ENCODE measurements at places on chromosomes 1 and 21.

DNA sequence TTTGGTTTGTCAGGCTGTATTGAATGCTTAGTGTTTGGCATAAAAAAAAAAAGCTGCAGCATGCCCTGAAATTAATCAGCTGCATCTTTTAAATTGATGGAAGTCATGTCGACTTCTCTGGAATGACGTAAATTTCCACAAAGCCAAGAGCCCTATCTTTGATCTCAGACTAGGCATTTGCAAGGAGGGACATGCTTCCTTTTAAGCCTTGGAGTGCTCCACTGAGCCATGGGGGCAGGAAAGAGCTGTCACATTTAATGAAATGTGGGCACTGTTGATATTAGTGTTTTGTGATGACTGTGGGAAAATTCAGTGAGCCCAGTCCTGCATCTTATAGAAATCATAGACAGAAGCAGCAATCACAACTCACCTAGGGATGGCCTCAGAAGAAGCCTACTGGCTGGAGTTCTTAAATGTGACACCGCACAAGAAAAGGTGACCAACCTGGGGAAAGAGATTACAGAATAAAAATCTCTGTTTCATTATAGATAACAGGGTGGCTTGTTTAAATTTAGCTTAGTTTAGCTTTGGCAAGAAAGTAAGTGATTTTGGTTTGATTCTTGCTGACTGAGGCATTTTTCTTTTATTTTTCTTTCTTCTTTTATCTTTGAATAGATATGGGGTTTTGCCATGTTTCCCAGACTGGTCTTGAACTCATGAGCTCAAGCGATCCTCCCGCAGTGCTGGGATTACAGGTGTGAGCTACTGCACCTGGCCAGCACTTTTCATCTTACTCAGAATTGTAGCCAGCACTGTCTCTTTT, 188.2 kb downstream of the HHAT start:
- DNase-seq = no peak

- DNase-seq = peak; percentile 34
Measured at GRCh38 chr21:36429947-36430546, 44.9 kb downstream of the CHAF1B start.

- DNase-seq = no peak
Measured at GRCh38 chr1:86430376-86430775, 6.4 kb downstream of the CLCA2 start.

DNA sequence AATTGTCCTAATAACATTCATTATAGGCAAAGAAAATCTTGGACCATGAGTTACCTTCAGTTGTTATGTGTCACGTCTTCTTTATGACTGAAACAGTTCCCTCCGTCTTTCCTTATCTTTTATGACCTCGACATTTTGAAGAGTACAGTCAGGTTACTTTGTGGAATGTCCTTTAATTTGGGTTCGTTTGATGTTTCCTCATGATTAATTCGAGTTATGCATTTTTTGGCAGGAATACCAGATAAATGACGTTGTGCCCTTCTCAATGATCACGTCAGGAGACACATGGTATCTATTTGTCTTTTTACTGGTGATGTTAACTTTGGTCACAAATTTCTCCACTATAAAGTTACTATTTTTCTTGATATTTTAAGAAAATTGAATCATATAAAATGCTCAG, 17.3 kb upstream of the KLF17 start:
- DNase-seq = no peak

GRCh38 chr1:31579374-31579773, 3.1 kb downstream of the TINAGL1 start:
- no peak for DNase-seq

GRCh38 chr1:15409388-15410222, at the start of gene EFHD2:
Gene EFHD2, plus strand, starts transcription at chr1:15409888. Its CDS starts 84 bp downstream, at chr1:15409972.
- DNase-seq = peak; percentile 73

GRCh38 chr1:154352245-154352580, 26.9 kb downstream of the ATP8B2 start:
- DNase-seq = no peak

- DNase-seq = no peak
Measured at GRCh38 chr1:19448491-19449439, 36.6 kb downstream of the CAPZB start.

DNA sequence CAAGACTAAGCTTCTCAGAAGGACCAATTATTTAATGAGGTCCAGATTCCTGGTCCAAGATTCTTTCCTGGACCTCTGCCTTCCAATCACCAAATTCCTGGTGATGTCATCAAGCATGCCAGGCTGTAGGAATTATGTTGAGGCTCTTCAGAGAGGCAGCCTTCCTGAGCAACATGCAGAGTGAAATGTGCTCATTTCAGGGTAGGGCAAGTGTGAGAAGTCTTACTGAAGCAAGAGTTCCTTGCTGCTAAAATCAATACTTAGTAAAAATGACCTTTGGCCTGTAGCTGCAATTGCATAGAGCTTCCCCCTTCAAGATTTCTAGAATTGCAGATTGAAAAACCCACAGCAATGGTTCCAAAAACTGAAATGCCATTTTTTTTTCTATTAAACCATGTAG, 31.7 kb upstream of the BCAR3 start:
- no peak for DNase-seq

DNA sequence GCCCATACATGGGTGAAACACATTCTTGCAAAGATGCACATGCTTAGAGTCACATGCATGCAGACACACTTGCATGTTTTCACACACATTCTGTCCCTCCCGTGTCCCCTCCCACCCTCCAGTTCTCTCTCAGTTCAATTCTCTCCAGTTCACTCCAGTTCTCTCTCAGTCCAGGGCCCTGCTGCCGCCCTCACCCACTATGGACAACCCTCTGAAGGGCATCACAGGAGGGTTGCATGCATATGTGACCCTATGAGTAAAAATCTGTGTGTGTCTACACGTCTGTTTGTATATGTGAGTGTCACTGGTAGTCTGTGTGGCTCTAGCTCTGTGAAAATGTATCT, 21.8 kb upstream of the ADGRB2 start:
- DNase-seq = no peak

DNA sequence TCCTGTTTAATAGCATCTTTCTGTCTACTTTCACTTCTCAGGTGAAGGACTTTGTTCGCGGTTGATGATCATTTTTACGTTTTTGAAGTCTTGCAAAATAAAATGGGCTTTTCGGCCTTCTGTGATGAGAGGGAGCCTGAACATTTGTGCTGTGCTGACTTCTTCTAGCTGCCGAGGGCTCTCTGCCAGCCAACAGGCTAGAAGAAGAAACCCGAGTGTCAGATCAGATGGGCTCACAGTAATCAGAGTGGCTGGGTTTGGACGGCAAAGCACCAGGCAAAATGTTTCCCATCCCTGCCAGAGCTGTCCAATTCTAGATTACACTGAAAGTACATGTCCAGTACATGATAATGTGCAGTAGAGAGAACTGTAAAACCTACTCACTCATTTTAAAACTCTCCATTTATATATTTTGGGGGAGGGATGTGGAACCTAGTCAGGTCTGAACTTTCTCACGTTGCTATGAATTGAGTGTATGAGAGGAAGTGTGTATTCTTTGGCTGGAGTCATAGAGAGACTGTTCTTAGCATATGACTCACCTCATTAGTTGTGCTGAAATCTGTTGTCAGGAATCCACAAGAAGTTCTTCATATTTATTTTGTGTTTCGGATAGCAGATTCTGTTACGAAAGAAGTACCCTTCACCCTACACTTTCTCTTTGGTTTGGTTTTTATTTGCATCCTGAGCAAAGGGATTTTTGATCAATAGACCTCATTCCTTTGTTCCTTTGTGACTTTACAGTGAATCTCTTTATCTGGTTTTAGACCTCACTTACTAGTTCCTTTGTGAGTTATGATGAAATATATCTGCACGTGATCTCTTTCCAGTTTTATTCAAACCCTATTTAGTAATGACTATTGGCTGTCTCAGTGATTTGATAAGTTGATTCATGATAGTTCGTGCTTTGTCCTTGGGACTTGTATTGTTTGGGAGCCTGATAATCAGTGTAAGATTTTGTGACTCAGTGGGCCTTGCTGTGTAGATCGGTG, 4.8 kb downstream of the ATP1A1 start:
- no peak for DNase-seq

- no peak for DNase-seq
Measured at GRCh38 chr1:2358072-2358471, 33.3 kb downstream of the MORN1 start.

GRCh38 chr1:188062456-188062855, 1233.7 kb downstream of the PLA2G4A start:
- no peak for DNase-seq

- no peak for DNase-seq
Measured at GRCh38 chr1:33086384-33086850, 5.5 kb downstream of the AZIN2 start.

Data from stimulated activated CD4-positive, alpha-beta T cell treated with anti-CD3 and anti-CD28 coated beads, Interleukin-1b, Interleukin-23, amount 100 ng/mL, for 1 hour (primary cell).